Articular chondrocyte of knee joint (primary cell): ENCODE measurements at places on chromosomes 3 and 15. TPM values are rescaled to one million over a fixed set of nuclear protein-coding genes. Genes with fewer than 3 reads are reported as not detected.

VPS18 gene
- 37.6 and 38.8 TPM in 2 replicates for total RNA-seq

ITIH3 gene
- 0.11 and 0.39 TPM in 2 replicates for total RNA-seq

SLC28A2 gene
- not detected in 2 replicates for total RNA-seq

SORD gene
- 14.4 and 17.0 TPM in 2 replicates for total RNA-seq

PIERCE2 gene
- total RNA-seq = 3.8 and 4.6 TPM in 2 replicates

CCNB2 gene
- total RNA-seq = 27.7 and 35.7 TPM in 2 replicates
